ENCODE measurements at places on chromosomes 16 and 17.

GRCh38 chr17:57447357-57447989 lies 191.2 kb downstream of the MSI2 start:
- DNase-seq = no peak

GRCh38 chr17:35893751-35894150 lies 13.6 kb upstream of the CCL5 start:
- no peak for DNase-seq

- DNase-seq = no peak
These were observed 11.8 kb downstream of the GSPT1 start for GRCh38 chr16:11903906-11904305.

DNA sequence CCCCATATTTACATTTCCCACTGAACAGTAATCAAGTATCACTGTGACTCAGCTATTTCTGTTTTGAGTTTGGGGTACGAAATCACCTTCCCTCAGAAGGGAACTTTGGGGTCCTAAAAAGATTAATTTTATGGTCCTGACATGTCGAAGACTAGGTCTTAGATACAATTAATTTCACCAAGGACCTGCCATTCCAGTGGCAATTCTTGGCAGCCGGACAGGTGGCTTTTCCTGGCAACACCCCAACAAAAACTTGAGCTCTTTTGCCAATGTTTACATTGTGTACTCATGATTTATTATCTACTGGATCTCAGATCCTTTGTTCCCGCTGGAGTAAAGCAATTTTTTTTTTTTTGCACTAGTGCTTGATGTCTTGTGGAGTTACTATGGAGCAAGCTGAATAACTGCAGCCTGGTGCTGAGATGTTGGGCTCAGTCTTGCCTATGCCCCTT lies 14.4 kb downstream of the SLFN5 start:
- no peak for DNase-seq

GRCh38 chr16:70656065-70656711 lies 9.8 kb downstream of the IL34 start:
- DNase-seq = no peak

DNA sequence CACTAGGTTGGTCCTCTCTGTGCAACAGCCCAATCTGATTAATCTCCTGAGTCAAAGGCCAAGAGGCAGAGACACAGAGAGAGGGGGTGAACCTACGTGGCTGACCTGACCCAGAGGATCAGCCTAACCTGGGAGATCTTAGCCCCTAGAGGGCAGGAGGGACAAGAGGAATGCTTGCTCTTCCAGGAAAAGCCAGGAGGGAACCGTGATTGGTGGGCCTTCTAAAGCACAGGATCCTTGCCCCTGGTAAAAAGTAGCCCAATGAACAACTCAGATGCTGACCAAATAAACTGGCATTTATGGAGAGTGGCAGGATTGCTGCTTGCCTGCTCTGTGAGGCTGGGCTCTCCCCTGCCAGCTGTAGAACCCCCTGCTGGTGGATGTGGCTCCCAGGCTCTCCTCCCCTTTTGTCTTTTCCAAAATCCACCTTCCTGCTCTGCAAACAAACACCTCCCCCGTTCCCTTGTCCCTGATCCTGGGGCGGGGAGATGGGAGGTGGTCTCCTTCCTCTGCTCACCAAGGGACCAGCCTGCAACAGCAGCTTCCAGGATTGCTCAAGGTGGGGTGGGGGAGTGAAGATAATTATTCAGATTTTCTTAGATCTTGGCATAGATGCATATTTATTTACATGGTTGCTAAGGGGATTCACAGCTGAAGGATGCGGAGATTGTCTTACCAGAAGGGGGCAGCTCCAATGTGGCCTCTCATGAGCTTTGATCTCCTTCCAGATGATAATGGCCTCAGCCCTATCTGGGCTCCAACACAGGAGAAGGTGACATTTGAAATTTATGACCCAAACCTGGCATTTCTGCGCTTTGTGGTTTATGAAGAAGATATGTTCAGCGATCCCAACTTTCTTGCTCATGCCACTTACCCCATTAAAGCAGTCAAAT lies 71.9 kb downstream of the SDR42E1 start:
- DNase-seq = no peak

- no peak for DNase-seq
These were observed 12.5 kb upstream of the NUDT16L1 start for GRCh38 chr16:4680673-4681470.

DNA sequence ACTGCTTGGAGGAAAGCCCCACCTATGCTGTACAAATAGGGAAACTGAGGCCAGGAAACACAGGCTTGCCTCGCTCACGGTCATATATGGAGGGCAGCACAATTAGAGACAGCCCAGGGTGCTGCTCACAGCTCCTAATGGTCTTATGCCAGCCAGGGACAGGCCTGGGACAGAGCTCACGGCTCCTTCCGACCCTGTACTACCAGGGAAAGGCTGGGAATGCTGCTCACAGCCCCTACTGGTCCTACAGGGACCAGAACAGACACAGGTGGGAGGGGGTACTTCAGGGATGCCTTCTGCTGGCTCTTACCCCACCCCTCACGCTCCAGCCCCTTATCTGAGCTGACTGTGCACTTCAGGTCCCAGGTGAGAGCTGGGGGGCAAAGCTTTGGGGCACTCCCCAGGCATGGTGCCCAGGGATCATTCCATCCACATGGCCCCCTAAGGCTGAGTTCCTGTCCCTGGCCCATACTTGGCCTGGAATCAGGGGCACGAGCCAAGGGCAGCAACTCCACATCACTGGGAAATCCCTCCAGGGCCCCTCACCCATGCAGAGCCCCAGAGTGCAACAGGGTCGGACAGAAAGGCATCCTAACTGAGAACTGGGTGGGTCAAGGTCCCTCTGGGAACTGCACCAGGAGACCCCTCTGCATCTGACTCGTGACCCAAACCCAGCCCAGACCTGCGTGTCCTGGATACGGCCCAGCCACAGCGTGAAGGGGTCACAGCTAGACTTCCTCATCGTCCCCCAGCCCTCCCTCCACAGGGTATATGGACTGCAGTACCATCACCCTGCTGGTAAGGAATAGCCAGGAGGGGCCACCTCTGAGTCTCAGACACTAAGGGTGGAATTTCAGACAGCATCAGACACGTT lies 5.9 kb downstream of the RHBDF1 start:
- DNase-seq = no peak

DNA sequence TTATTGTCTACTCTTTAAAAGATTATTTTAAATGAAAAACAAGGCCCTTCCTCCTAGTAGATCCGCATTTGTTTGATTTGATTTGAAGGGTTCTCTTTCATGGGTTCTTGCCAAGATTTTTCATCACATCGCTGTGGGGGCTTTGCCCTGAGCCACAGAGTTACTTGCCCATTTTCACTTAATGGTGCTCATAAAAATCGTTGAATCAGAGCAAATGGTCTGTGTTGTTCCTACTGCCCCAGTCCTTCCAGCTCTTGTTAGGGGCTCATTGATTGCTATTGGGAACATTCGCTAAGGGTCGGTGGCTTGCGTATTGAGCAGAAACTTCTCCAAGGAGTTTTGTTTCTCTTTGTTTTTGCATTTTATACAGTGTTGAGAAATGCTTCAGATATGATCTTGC lies 1023.4 kb upstream of the CDH8 start:
- DNase-seq = no peak

DNA sequence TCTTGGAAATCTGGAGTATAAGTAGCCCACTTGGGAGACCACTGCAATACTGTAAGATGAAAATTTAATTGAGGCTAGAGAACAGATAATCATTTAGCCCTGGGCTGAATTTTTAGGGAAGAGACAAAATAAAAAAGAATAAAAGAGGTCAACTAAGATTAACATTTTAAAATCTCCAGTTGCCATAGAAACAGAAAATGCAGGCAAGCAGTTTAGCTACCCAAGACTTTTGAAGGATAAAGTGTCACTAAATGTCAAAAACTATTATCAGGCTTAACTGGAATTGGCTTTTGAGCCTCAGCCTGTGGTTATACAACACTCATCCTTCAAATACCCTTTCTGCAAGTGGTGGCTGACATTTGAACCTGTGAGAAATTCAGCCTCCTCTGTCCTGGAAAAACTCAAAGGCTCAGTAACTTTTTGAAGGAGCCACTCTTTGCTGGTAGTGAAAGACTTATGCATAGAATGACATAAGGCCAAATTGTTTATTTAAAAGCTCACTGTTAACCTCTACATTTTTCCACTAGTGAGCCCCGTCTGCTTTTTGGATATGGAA lies 220.7 kb upstream of the KCNJ16 start:
- DNase-seq = no peak

DNA sequence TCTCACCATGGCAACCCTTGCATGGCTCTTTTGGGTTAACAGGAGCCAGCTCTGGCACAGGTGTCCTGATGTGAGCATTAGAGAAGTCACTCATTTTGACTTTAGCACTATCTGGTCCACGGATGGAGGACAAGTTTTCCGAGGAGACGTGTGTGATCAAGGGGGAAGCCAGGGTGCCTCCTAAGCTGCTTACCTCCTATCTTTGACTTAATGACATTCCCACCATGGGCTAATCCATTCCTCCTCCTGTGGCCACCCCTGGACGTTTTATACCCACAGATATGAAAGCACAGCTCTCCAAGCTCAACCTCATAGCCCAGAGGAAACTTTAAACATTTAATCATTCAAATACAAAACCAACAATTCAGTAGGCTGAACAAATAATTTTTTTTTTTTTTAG lies 18.8 kb downstream of the MPP2 start:
- no peak for DNase-seq

GRCh38 chr16:17316005-17316404 lies 154.8 kb downstream of the XYLT1 start:
- no peak for DNase-seq

GRCh38 chr16:25608002-25608401 lies 83.8 kb upstream of the HS3ST4 start:
- no peak for DNase-seq

- no peak for DNase-seq
These were observed 124.5 kb upstream of the CIBAR2 start for GRCh38 chr16:85236818-85237150.

GRCh38 chr17:63361182-63361581 lies 84.9 kb downstream of the CYB561 start:
- no peak for DNase-seq

- DNase-seq = no peak
These were observed 13.0 kb downstream of the CBX4 start for GRCh38 chr17:79826204-79826680.

DNA sequence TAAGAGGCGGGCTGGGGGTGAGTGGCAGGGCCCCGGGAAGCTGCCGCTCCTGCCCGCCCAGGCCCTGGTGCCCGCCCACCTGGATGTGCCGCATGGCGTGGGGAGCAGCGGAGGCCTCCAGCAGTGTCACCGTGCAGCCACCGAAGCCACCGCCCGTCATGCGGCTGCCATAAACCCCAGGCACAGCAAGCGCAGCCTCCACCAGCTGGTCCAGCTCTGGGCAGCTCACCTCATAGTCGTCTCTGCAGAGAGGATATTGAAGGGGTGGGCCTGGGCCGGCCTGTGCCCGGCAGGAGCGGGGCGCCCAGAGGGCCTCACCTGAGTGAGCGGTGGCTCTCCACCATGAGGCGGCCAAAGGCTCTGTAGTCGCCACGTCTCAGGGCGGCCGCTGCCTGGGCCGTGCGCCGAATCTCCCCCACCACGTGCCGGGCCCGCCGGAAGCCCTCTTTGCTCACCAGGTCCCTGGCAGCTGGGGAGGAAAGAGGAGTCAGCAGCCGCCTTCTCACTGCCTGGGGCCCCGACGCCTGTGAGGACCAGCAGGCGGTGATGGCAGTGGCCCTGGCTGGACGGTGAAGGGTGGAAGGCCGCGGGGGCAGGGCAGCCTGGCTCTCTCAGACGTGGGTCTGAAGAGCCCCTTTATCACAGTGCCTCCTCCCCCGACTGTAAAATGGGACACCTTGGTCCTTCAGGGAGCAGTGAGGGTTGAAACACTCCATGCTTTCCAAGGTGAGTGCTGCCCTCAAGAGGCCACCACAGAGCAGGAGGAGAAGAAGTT lies 6.7 kb downstream of the GALK1 start:
- DNase-seq = no peak

DNA sequence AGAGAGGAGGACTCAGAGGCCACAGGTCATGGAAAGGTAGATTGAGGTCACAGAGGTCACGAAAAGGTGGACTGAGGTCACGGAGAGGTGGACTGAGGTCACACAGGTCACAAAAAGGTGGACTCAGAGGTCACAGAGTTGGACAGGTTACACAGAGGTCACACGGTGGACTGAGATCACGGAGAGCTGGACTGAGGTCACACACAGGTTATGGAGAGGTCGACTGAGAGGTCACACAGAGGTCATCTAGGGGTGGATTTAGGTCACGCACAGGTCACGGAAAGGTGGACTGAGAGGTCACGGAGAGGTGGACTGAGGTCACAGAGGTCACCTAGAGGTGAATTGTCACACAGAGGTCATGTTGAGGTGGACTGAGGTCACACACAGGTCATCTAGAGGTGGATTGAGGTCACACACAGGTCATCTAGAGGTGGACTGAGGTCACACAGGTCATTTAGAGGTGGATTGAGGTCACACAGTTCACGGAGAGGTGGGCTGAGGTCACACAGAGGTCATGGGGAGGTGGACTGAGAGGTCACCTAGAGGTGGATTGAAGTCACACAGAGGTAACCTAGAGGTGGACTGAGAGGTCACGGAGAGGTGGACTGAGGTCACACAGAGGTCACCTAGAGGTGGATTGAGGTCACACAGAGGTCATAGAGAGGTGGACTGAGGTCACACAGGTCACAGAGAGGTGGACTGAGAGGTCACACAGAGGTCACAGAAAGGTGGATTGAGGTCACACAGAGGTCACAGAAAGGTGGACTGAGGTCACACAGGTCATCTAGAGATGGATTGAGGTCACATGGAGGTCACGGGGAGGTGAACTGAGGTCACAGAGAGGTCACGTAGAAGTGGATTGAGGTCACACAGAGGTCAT lies 26.7 kb upstream of the JPT2 start:
- no peak for DNase-seq

- DNase-seq = no peak
These were observed 780 bp upstream of the DCAKD start for GRCh38 chr17:45052052-45052772.

DNA sequence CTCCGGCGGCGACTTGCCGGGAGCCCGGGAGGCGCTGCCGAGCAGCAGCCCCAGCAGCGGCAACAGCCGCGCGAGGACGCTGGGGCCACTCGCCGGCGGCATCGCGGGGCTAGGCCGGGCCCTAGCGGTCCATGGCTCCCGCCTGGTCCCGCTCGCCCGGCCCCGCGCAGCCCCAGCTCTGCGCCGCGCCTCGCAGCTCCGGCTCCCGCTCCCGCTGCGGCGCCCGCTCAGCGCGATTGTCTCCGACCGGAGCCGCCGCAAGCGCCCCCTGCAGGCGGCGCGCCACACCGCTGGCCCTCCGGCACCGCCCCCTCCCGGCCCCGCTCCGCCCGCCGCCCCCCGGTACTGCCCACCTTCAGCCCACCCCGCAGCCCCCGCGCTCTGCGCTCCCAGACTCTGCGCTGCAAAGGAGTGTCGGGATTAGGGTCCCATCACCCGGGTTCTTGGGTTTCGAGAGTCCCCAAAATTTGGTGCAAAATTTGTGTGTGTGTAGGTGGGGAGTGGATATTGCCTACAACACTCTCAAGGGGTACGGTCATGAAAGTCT lies at the start of gene FAM171A2:
FAM171A2 (minus strand) TSS at position 241 of the 547 bp plus-strand sequence; CDS start at position 102, 139 bp downstream.
- peak; percentile 52 for DNase-seq
